NCI-H526 treated with DMSO at 0.1 percent for 48 hours (cell line): ENCODE measurements at places on chromosomes 16 and 17.

- no peak for DNase-seq
Measured at GRCh38 chr17:20930081-20930760, 112.6 kb downstream of the USP22 start.

DNA sequence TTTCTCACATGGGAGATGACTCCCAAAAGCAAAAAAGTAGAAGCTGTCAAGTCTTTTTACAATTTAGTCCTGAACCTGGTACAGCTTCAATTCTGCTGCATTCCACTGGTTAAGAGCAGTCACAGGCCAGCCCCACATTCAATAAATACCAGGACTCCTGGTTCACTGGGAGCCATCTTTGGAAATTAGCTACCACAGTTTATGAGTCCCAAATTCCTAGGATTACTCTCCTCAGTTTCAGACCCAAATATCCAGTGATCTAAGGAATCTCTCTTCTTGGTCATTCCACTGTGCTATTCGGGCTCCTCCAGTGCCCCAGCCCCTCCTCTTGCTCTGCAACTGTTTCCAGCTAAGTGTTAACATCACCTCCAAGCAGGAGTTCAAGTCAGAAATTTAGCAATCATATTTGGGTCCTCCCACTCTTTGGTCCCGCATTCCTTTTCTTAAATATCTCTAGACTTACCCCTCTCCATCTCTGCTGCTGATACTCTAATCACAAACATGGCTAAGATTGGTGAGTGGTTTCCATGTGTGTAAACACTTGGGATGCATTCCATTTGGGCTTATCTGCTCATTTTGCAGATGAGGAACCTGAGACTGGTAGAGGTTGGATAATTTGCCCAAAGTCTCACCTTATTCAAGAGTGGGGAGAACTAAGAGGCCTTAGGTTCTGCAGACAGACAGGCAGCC lies 9.6 kb upstream of the WIPF2 start:
- no peak for DNase-seq

GRCh38 chr17:7997186-7997585 lies 5.2 kb upstream of the GUCY2D start:
- peak; percentile 26 for DNase-seq

DNA sequence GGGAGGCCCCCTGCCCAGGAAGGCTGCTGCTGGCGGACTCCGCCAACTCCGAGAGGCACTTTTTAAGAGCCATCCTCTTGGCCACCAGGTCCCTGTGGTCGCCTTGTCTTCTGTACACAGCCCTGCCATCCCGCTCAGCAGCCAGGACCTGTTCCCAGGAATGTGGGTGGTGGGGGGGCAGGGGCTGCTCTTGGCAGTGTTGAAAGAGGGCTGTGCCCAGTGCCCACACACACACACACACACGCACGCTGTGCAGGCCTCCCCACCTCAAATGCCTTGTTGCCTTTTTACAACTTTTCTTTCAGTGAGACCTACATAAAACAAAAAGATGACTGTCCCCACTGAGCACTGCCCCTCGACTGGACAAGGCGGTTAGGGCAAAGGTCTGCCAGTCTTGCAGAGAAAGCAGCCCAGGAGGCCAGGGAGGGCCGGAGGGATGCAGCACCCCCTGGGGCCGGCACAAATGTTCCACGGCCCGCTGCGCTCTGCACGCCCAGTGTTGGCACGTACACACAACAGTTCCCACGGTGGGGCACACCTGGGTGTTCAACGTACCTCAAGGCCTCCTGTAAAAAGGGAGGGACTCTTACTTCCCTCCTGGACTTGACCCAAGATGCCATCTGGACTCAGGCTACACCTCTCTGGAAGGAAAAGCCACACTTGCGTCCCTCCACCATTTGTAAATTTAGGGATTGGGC lies 18.5 kb upstream of the PITPNA start:
- no peak for DNase-seq

GRCh38 chr16:72637306-72637705 lies 410.6 kb downstream of the ZFHX3 start:
- no peak for DNase-seq

- no peak for DNase-seq
Measured at GRCh38 chr16:58027916-58028455, 2.4 kb downstream of the MMP15 start.

DNA sequence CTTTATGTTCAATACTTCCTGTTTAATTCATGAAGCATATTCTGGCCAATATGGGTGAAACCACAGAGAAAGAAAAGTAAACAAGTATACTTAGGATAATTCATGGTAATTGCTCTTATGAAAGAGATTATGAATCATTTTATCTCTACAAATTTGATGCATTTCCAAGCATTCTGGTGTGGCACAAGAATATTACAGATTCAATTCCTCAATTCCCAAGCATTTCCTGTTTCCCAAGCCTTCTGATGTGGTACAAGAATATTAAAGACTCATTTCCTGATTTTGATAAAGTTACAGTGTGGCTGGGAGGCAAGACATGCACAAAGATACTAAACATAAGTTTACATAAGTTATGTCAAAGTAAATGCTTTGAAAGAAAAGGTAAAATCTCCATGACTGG lies 126.1 kb upstream of the NUDT7 start:
- DNase-seq: no peak

GRCh38 chr17:47884905-47885730 lies 10.9 kb upstream of the SP2 start:
- no peak for DNase-seq

DNA sequence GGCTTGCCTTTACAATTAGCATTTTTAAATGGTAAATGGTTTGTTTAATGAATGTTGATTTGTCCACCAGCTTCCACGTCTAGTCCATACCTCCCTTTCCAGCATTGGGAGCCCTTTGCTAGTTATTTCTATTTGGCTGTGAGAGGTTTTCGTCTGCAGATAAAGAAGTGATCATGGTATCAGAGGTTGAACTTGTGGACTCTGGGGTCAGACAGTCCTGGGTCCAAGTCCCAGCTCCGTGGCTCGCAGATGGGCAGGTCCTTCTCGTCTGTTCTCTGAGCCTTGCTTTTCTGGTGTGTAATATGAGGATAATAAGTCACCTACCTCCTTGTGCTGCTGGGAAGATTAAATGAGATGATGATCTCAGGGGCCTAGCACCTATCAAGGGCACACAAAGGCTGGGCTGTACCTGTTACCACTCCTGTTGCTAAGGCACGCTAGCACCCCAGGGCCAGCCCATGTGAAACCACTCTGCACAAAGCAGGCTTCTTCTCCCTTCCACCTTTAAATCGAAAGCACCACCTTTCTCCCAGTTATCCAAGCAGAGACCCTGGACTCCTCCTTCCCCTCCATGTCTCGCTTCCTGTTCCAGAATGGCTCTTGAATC lies 103.9 kb downstream of the GNAO1 start:
- DNase-seq: no peak

DNA sequence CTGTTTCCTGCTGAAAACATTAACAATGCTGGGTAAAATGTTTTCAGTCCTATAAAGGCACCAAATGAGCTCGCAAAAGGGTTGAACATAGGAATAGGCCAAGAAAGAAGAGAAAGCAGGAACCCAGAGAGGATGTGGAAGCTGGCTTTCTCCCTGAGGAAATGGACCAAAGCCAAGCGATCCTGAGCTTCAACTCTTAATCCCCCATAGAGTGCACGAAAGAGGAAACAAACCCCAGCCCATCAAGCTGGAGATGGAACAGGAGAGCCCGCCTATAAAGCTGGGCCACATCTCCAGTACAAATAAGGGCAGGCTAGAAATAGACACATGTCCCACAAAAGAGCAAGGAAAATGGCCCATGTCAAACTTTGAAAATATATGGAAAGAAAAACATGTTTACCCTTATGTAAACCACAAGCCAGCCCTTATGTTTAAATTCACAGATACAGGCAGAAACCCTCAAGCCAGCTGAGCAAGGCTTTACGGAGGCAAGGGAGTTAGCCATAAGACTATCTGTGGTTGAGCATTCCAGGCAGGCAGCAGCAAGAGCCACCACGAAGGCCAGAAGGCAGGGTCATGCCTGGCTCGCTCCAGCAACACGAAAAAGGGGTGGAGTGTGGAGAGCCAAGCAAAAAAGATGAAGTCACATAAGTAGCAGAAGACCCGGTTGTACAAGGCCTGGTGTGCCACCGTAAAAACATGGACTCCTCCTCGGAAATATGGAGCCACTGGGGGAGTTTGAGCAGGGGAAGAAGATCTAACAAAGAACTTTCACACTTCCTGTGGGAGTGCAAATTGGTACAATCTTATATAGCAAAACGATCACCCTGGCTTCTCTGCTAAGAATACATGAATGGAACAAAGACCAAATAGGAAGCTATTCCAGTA lies 27.8 kb downstream of the COPRS start:
- no peak for DNase-seq

- no peak for DNase-seq
Measured at GRCh38 chr16:51129105-51129504, 22.0 kb downstream of the SALL1 start.

GRCh38 chr16:67541391-67542263 lies 13.0 kb downstream of the RIPOR1 start:
- no peak for DNase-seq

GRCh38 chr17:28812748-28813377 lies 29.7 kb downstream of the FAM222B start:
- DNase-seq: no peak

- DNase-seq: no peak
Measured at GRCh38 chr17:6139447-6139832, 69.3 kb downstream of the WSCD1 start.

DNA sequence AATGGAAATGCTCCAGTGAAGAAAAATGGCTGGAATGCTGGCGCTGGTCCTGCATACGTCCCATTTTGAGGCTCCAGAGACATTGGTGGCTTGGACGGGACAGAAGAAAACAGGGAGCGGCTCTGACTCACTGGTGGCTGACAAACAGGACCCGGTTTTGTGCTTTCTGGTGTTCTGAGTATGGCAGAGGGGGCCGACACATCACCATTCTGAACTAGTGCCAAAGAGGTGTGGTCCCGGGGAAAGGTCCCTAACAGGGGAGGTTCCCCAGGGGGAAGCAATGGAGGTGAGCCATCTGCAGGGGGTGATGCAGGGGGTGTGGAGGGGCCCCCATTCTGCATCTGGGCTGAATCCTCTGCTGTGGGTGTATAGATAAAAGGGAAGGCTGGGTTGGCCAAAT lies 8.3 kb downstream of the ANKRD40 start:
- DNase-seq: no peak
